ENCODE measurements at places on chromosomes 1 and 21. TPM values are rescaled to one million over a fixed set of nuclear protein-coding genes. Genes with fewer than 3 reads are reported as not detected.

ICOSLG gene
- total RNA-seq: 8.6 TPM

GMEB1 gene
- total RNA-seq: 25.9 TPM

MSH4 gene
- total RNA-seq: 0.80 TPM

RTCA gene
- 42.7 TPM for total RNA-seq

ADGRL2 gene
- not detected for total RNA-seq

FHAD1 gene
- total RNA-seq: not detected

GRCh38 chr1:45976623-45977022, 155.8 kb downstream of the PIK3R3 start:
- DNase-seq: no peak

CD53 gene
- total RNA-seq: 180 TPM

GRCh38 chr1:199857108-199857507, 170.4 kb upstream of the NR5A2 start:
- DNase-seq: no peak

PPIAL4G gene
- total RNA-seq: not detected

GRCh38 chr21:14099570-14099969, 111.2 kb downstream of the LIPI start:
- DNase-seq: no peak

- DNase-seq: no peak
These were observed 9.4 kb downstream of the LAPTM5 start for GRCh38 chr1:30748098-30748698.

ZSWIM5 gene
- total RNA-seq: 0.42 TPM

- no peak for DNase-seq
These were observed 1037.4 kb upstream of the TMPRSS15 start for GRCh38 chr21:19440792-19441655.

DNA sequence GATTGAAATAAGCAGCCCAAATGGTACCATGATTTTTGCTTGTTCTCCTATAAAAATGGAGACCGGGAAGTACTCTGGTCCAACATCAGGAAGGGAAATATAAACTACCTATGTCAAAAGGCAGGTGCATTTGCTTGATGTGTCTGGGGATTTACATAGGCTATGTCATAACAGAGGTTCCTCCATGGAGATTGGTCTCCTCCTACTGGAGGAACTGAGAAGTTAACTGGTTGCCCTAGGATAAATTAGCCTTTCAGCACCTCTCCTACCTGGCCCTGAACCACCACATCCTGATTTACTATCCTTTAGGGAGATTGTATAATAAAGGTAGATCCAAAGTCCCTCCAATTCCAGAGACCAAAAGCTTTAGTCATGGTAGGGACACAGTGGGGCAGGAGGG, 1109.3 kb upstream of the B3GALT2 start:
- peak; percentile 83 for DNase-seq
